ENCODE measurements at places on chromosomes 4 and X. TPM values are rescaled to one million over a fixed set of nuclear protein-coding genes. Genes with fewer than 3 reads are reported as not detected.

- DNase-seq, result no peak
These were observed 18.2 kb downstream of the ELF4 start for GRCh38 chrX:130091980-130092522.

- DNase-seq, result no peak
These were observed 100.8 kb upstream of the TENM3 start for GRCh38 chr4:182142176-182143085.

GRCh38 chr4:7197910-7198309, 5.6 kb downstream of the SORCS2 start:
- no peak for DNase-seq

GRCh38 chrX:40325161-40325560, 227.4 kb upstream of the BCOR start:
- DNase-seq, result no peak

DNA sequence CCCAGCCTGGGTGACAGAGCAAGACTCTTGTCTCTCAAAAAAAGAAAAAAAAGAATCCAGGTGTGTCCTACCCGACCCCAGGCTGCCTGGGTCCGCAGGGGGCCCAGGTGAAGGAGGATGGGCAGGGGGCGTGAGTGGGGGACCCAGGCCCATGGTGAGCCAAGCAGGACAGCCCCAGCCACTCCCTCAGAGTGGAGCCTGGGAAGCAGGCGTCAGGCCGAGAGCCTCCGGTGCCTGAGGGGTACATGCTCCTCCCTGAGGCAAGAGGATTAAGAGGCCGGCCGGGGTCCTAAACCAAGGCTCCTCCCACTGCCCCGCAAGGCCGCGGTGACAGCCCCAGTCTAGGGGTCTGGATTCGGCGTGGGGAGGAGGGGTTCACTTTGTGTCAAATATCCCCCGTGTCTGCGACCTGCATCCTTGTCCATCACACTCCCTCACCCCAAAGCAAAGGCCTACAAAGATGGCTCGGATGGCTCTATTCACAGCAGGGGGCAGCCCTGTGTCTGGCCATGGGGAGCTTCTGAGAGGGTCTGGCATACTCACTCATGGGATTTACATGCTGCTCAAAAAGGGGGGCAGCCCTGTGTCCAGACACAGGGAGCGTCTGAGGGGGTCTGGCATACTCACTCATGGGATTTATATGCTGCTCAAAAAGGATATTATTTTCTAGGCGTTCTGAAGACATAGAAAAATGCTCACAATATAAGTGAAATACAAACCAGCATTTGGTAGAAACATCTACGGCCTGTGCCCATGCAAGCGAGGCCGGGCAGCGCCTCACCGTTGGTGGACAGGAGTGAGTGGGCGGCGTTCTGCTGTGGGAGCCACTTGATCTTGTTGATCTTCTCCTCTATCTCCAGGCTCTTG, 94.6 kb downstream of the PPP2R2C start:
- no peak for DNase-seq

DNA sequence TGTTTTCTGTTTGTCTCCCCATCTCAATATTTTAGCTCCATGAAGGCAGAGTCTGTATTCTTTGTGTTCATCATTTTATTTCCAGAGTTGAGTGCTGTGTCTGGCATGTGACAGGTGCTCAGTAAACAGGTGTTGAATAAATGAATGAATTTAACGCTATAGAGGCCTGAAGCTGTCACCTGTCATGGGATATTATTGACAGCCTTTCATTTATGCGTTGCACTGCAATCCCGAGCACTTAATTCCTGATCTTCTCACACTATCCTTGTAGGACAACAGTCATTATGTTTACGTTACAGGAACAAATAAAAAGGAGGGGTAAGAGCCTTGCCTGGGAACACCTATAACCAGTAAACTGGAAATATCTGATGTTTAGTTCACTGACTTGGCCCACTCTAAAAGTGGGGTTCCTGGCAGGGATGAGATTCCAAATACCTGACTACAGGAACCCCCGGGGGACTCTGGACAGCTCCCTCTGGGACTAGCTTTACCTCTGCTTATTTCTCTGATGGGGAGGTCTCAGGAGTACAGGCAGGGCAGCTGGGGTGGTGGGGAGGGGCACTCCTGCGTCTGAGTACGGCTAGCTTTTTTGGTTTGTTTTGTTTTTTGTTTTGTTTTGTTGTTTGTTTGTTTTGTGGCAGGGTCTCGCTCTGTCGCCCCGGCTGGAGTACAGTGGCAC, 36.6 kb downstream of the SEL1L3 start:
- no peak for DNase-seq

APLN gene
- 0.14 TPM for total RNA-seq
